ENCODE measurements at places on chromosomes 3 and 15.

GRCh38 chr3:48436477-48436787, 3.5 kb downstream of the CCDC51 start:
- no peak for DNase-seq

- DNase-seq, result no peak
These were observed 2.4 kb downstream of the ATP1B3 start for GRCh38 chr3:141878817-141879216.

DNA sequence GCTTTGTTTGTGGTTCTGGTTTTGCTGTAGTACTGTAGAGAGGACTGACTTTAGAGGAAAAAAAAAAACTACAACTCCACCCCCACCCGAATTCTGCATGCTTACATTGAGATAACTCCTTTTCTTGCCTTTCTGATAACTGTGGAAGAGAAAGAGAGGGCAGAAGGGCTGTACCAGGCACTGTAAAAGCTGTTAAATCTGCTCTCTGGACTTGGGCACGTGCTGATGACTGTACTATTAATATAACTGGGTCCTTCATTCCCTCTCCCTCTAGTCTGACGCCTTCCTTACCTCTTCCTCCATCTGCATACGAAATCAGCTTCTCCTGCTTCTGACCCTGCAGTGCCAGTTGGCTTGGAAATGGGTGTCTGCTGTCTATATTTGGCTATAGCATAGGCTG, 15.0 kb downstream of the MAPKBP1 start:
- DNase-seq, result no peak

DNA sequence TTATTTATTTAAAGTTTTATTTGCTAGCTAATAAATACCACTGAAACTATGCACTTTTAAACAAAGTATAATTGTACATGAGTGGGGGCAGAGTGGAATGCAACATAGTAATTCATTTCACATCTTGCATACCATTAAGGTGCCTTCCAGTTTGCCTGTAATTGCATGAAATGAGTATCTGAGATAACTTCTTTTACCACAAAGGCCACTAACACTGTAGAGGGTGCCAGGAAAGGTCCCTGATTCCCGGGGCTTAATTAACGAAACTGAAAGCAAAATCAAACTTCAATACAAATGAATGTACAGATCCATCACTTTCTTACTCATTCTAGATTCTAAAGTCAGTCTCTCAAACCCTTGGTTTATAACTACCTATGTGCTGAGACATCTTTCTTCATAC, 2.1 kb downstream of the CD47 start:
- no peak for DNase-seq

DNA sequence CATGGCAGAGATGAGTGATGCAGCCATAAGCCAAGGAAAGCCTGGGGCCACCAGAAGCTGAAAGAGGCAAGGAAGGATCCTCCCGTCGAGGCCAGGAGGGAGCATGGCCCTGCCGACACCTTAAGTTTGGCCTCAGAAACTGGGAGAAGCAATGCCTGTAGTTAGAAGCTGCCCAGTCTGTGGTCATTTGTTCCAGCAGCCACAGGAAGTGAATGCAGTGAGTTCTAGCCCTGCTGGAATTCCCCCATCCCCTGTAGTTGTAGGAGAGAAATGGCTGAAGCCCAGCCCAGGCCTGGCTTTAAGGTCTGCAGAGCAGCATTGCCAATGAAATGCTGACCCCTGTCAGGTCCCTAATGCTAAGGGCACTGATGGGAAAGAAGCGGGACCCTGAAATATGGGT, 12.2 kb upstream of the CHSY1 start:
- no peak for DNase-seq

DNA sequence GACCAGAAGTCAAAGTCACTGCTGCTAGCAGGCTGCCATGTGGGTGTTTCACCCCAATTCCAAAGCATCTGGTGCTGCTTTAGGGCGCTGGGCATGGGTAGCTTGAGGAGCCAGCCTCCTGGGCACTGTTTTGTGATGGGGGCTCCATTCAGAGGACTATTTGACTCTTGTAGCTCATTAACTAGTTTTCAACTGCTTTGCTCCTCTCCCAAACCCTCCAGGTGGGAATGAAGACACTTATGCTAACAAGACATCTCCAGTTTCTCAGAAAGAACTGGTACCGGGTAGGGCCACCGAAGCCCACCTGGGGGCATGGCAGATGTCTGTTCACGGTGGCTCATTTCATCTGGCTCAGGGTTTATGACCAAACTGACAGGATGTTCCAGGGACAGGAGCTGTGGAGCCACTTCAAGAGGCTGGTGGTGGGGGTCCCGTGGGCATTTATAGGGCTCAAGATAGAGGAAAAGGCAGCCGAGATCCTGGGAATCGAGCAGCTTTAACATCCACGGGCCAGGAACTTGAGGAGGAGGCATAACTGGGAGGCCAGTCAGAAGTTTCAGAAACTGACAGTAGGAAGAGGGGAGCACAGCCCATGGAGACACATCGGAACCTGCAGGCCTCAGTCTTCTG, 17.7 kb downstream of the AMOTL2 start:
- no peak for DNase-seq

DNA sequence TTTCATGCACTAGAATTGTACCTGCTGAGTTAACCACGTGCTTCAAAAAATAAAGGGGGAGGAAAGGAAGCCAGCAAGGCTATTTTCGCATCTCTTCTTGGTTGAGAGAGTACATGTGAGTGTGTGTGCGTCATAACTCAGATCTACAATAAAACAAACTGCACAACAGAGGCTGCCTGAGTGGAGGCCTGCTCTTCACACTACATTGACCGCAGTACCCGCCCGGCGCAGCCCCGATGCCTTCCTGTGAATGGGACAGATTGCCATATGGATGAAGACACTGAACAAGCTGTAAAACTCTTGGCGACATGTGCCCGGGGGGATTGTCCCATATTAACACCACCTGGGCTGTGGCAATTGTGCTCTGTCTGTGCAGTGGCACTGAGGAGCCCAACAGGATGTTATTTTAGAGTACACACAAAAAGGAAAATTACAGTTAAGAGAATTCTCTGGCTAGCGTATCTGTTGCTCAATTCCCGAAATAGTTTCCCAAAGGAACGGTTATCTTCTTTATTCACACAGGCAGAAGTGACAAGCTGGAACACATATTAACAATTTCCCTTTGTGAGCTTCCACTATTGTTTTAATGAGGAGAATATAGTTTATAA, 551.5 kb downstream of the FOXP1 start:
- DNase-seq, result no peak

- DNase-seq, result no peak
These were observed 916 bp downstream of the IL17RD start for GRCh38 chr3:57164217-57164656.

DNA sequence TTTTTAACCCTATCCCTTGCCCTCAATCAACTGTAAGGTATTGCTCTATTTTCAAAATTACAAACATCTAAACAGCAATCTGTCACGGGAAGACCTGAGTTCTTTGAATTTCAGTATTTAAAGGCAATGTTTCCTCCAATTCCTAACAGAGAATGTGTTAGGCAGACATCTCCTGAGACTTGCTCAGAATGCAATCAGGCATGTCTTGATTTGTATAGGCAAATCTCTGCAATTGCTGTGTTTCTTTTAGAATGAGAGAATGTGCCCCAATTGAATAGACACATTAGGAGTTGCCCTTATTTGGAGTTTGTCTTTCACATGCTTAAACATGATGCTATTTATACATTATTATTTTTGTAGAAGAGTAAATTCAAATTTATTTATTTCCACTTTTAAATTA, 205.6 kb downstream of the CADM2 start:
- no peak for DNase-seq

GRCh38 chr3:120495809-120496208, 45.0 kb upstream of the FSTL1 start:
- no peak for DNase-seq

DNA sequence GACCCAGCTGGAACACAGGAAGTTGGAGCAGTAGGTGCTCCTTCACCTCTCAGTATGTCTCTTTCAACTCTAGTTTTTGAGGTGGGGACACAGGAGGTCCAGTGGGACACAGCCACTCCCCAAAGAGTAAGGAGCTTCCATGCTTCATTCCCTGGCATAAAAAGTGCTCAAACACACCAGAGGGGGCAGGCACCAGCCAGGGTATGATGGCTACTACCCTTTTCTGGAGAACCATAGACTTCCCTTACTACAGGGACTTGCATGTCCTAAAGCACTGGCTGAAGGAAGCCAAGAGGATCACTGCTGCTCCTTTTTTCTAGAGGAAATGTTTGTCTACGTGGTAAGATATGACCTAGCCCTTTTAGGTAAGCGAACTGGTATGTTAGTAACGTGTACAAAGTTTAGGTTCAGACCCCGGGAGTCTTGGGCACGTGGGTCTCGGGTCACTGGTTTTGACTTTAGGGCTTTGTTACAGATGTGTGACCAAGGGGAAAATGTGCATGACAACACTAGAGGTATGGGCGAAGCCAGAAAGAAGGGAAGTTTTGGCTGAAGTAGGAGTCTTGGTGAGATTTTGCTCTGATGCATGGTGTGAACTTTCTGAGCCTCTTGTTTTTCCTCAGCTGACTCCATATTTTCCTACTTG, 11.9 kb downstream of the IL17RB start:
- no peak for DNase-seq

- DNase-seq, result no peak
These were observed 17.7 kb upstream of the AP4E1 start for GRCh38 chr15:50890751-50891150.

- DNase-seq, result no peak
These were observed 3.0 kb upstream of the TKT start for GRCh38 chr3:53258600-53259426.

DNA sequence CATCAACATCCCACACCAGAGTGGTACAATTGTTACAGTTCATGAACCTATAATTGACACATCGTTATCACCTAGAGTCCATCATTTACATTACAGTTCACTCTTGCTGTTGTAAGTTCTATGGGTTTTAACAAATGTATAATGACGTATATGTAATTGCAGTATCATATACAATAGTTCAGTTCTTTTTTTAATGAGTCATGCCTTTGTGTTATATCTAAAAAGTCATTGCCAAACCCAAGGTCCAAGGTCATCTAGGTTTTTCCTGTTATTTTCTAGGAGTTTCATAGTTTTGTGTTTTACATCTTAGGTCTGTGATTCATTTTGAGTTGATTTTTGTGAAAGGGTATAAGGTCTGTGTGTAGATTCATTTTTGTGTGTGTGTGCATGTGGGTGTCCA, 160.9 kb upstream of the GALNT15 start:
- no peak for DNase-seq

GRCh38 chr3:137693791-137694190, 70.3 kb upstream of the SOX14 start:
- DNase-seq, result no peak

DNA sequence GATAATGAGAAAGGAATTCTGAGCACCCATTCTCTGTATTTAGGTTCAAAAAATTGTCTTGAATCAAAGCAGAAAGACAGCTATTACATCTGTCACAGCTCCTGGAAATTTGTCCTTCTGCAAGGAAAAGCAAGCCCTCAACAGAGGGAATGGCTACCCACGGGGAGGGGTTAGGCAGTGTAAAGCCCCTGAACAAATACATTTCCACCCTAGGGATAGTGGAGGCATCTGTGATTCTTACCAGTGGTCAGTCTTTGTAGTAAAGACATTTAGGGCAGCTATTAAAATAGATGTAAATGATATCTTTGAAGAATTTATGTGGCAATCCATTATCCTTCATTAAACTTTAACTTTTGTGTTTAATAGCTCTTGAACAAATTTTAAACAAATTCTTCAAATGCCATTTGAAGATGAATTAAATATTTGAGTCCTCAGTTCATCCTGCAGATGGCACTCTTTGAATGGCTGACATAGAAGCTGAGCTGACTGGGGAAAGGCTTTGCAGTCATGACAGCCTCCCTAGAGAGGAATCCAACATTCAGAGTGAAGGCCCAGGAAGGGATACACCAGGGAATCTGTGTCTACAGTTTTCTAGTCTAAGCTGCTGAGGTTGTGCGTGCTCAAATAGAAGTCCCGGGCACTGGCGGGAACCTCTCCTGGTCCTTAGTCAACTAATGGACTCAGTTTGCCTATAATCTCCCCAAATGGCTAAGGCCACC, 359.7 kb upstream of the ROPN1 start:
- no peak for DNase-seq

- no peak for DNase-seq
These were observed 3.5 kb downstream of the LYZL4 start for GRCh38 chr3:42406727-42407450.

GRCh38 chr3:53192608-53193007, 31.6 kb downstream of the PRKCD start:
- no peak for DNase-seq

DNA sequence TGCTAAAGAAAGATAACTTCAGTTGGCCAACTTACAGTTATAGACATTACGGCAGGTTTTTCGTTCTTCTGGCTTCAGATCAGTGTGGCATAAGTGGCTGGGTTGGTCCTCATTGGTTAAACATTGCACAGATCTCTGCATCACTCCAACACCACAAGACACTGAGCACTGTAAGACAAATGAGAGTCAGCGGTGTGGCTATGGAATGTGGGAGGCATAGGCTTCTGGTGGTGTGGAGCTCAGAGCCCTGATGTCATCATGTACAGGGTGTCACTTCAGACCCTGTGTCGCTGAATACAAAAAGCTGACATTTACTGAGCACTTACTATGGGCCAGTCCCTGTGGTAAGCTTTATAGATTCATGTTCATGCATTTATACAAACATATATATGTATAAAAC, 146.0 kb downstream of the ADAMTS9 start:
- DNase-seq, result no peak

DNA sequence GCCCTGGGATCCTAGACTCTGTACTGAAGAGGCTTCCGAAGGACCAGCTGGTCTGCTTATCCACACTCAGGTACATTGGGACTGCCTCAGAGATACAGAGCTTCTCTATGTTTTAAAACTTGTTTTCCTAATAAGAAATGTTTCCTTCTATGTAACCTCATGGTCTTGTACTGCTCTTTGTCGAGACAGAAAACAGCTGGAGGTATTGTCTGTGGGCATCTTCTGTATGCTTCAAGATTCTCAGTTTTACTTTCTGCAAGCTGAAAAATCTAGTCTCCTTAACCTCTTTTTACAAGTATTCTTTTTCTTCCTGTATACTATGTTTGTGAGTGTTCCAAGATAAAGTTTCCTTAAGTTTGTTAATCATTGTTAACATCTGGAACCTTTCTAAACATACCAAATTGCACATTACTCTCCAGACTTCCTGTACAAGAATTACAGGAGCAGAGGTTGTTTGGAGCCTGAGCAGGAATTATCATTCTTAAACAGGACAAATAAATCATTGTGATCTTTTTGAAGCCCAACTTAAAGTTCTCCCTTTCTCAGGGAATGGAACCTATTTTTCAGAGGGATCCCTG, 358.3 kb upstream of the CFAP20DC start:
- DNase-seq, result no peak

DNA sequence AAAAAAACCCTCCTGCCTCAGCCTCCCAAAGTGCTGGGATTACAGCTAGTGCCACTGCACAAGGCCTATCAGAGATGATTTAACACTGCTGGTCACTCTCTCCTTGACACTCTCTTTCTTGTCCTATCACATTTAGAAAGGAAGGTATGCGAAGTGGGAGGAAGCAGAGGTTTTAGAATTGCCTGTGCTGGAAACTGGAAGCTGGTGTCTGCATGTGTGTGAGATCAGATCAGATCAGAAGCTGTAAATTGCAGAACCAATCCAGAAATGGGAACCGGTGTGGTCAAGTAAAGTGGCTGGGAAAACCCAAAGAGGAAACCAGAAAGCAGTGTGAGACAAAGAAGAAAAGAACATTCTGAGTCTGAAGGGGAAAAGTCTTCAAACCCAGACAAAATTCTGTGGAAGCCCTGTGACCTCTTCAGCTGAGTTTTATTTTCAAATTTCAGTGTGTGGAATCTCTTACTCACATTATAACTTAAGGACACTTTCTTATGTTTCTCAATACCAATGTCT, 2.8 kb downstream of the EFHB start:
- no peak for DNase-seq

Measured in stimulated activated CD8-positive, alpha-beta memory T cell treated with anti-CD3 and anti-CD28 coated beads, Interleukin-4, amount 100 ng/mL, for 1 hour (primary cell).